ENCODE measurements at places on chromosomes 2 and 18.

GRCh38 chr2:43328133-43328532, 101.7 kb upstream of the ZFP36L2 start:
- DNase-seq = no peak

DNA sequence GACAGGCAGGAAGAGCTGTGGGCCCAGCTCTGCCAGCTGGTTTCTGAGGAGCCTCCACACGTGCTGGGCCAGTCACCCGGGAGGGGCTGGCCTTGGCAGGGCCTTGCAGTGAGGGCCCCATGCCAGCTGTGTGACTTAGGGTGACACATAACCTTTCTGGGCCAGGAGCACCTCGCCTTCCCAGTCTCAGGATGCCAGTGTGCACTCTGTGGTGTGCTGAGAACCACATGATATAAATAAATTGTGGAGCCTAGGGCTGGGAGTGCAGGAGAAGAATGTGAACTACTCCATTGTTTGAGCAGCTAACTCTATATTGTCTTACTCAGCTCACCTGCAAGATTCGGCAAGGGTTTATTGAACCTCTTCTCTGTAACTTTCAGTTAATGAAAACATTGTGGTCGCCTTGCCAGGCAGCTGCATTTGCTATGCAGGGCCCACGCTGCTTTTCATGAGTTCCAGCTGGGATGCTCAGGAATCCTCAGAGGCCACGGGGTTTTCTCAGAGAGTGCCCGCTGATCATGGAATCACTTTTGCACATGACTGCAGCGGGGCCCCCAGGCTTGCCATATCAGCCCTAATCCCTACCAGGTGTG, 222.3 kb downstream of the SH3RF3 start:
- DNase-seq = no peak

- no peak for DNase-seq
Observed at GRCh38 chr2:85713836-85714235, 19.7 kb downstream of the GNLY start.

DNA sequence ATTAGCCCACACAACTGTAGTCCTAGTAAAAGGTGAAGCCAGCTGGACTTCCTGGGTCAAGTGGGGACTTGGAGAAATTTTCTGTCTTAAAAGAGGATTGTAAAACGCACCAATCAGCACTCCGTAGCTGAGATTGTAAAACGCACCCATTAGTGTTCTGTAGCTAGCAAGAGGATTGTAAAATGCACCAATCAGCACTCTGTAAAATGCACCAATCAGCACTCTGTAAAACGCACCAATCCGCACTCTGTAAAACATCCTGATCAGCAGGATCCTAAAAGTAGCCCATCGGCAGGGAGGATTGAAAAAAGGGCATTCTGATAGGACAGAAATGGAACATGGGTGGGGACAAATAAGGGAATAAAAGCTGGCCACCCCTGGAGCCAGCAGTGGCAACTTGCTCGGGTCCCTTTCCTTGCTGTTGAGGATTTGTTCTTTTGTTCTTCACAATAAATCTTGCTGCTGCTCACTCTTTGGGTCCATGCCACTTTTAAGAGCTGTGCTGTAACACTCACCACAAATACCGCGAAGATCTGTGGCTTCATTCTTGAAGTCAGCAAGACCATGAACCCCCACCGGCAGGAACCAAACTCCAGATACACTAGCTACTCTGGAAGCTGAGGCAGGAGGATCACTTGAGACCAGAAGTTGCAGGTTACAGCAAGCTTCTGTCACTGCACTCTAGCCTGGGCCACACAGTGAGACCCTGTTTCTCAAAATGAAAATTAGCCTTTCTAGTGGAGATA, 102.6 kb downstream of the HS6ST1 start:
- DNase-seq = no peak

GRCh38 chr2:60407398-60407797, 146.1 kb downstream of the BCL11A start:
- DNase-seq = no peak

DNA sequence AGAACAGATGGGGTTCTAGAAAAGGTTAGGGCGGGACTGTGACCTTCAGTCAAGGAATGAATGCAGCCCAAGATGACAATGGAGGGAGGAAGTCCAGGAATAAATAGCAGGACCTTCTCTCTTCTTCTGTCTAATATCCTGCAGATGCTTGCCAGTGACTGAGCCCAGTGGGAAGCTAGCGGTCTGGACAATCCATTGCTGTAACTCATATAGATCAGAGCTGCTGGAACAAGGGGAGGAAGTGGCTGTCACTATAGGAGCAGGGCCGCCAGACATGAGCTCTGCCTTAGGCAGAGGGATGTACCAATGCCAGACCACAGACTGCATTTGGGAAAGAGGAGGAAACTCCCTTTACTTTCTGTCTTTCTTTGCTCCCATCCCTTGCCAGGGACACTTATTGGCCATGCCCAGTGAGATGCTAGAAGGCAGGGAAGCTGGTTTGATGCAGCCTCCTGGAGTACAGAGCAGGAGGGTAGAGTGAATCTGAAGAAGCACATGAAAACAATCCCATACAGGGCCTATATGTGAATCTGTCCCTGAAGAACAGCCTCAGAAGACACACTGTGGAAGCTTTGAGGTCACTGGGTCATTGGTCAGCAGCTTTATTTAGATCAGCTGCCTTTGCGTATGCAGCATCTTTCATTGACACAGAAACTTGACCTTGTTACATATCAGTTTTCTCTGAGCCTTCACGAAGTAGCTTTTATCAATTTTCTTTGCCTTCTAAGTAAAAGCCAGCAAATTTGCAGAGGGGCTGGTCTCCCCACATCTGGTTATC, 65.4 kb downstream of the CCDC85A start:
- DNase-seq = no peak

GRCh38 chr2:119575439-119575838, 31.2 kb downstream of the CFAP221 start:
- no peak for DNase-seq

DNA sequence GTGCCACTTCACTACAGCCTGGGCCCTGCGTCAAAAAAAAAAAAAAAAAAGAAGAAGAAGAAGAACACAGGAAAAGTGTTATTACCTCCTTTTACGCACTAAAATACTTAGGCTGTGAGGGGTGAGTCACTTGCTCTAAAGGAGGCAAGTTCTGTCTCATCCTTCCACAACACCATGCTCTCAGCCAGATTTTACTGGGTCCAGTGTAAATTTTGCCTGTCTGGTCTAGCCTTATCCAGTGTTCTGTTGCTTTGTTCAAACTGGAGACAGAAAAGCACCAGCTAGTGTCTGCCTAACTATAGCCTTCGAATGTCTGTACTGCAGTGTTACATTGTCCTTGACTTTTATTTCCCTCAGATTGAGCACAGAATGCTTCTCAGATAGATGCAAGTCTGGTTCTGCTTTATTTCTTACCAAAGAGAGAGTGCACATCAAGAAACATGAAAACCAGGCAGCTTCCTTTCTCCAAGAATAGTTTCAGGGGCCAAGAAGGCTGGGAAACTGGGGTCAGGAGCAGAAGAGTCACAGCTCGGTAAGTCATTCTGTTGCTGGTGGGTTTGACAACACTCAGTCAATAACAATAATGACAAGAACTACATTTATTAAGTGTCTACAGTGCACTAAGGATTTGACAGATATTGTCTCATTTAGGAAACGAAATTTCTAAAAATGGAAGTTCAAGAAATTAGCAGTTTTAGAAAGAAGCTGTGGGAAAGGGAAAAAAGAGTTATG, 3.1 kb upstream of the MSGN1 start:
- no peak for DNase-seq

DNA sequence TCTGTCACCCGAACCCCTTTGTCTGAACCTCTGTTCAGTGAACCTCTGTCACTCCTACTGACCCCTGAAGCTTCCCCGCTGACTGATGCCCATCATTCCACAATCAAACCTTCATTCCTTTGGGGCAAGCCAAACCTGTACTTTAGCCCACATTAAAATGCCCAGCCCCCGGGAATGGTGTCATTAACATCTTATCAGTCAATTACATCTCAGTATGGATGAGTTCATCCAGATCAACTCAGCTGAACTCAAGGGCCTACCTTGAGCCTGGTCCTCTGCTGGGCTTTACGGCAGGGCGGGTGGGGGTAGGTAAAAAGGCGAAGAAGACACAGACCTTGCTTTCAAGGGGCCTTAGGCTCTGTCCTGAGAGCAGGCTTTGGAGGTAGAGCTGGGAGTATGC, 154.4 kb upstream of the SMAD2 start:
- DNase-seq = no peak

DNA sequence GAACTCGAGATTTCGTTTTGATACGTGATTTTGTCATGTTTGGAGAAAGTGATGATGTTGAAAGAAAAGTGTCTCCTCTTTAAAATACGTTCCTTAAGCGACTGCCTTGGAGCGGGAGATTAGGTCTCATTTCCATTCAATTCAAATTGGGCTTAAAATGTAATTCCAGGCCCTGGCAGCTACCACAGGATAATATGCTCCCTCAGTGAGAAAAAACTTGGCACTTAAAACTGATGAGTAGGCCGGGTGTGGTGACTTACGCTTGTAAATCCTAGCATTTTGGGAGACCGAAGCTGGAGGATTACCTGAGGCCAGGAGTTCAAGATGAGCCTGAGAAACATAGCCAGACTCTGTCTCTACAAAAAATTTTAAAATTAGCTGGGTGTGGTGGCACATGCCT, 146.3 kb upstream of the L3MBTL4 start:
- no peak for DNase-seq

DNA sequence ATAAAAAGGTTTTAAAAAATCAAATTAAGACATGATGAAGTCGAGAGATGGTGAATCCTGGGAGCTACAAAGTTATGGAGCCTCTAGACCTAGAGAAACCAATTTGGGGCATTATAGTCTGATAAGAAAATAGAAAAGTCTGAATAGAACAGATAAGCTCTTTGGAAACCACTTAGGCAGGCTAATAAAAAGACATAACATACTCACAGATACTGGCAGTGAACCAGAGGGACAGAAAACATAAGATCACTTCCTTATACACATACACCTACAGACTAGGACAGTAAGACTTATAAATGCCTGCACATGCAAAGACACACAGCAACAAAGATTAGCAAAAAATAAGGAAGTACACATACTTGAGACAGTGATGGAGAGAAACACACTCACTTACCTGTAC, 20.0 kb downstream of the SMC6 start:
- no peak for DNase-seq

DNA sequence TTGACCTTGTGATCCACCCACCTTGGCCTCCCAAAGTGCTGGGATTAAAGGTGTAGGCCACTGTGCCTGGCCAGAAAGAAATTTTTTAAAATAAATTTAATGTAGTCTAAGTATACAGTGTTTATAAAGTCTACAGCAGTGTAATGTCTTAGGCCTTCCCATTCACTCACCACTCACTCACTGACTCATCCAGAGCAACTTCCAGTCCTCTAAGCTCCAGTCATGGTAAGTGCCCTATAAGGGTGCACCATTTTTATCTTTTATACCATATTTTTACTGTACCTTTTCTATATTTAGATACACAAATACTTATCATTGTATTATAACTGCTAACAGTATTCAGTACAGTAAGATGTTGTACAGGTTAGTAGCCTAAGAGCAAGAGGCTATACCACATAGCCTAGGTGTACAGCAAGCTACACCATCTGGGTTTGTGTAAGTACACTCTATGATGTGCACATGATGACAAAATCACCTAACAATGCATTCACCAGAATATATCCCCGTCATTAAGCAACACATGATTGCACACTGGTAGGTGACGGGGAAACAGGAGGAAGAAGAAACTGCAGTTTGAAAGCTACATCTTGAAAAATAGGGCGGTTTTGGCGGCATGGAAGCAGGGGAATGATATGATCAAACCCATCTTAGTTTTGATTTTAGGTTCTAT, 105.1 kb upstream of the ITGB6 start:
- no peak for DNase-seq

GRCh38 chr2:71417300-71418202, 35.8 kb upstream of the DYSF start:
- DNase-seq = no peak

GRCh38 chr2:127611076-127611925, 34.7 kb upstream of the GPR17 start:
- no peak for DNase-seq

- DNase-seq = no peak
Observed at GRCh38 chr2:240903191-240904060, 2.7 kb upstream of the CROCC2 start.

DNA sequence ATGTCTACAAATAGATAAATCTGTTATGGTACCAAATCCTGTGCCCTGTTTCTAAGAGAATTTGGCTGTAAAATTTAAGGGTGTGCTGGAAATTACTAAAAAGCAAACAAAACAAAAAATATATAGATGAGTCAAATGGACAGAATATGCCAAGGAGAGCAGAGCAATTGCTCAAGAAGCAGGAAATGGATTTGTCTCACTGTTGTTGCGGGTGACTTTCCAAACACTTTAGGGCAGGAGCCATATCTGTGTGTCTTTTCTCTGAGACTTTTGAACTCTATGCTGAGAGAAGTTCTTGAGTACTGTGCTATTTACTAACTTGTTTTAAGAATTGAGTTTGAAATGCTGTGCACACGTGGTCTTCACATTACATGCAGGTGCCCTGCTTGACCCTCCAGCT, 221.7 kb downstream of the PHLPP1 start:
- DNase-seq = no peak

DNA sequence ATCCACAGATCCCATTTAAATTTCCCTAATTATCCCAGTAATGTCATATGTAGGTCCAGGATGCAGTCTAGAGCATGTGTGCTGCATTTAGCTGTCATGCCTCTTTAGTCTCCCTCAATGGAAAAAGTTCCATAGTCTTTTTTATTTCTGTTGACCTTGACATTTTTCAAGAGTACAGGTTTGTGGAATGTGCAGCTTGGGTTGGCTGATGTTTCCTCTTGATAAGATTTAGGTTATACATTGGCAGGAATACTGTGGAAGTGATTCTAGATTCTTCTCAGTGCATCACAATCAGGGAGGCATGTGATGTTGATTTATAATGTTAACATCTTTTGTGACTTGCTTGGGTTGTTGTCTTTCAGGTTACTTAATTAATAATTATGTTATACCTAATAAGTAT, 42.5 kb downstream of the PPM1B start:
- DNase-seq = no peak

GRCh38 chr2:191389288-191389687, 144.1 kb downstream of the MYO1B start:
- no peak for DNase-seq

DNA sequence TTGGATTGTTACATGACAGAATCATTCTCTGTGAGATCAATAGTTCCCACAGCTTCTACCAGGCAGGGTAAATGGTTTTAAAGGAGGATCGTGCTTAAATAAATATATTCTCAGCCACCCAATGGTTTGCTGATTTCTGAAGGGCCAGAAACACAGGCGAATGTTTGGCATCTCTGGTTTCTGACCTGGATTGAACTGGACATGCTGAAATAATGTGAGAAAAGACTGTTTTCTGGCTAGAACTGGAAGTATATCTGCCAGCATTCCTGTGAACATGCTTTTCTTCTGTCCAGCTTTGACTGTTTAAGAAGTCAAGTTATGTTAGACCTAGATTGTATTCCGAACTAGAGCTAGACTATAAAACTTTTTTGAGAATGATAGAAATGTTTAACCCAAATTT, 77.1 kb upstream of the COL3A1 start:
- no peak for DNase-seq

Measured in CD8-positive, alpha-beta T cell (primary cell).